ENCODE measurements at places on chromosomes 5 and 9. TPM values are rescaled to one million over a fixed set of nuclear protein-coding genes. Genes with fewer than 3 reads are reported as not detected.

SLC1A3 gene
- total RNA-seq: 10.0 TPM

PTGR1 gene
- total RNA-seq: 52.6 TPM

RAD17 gene
- total RNA-seq: 23.4 TPM

ADAMTS16 gene
- 0.15 TPM for total RNA-seq

FRRS1L gene
- total RNA-seq: not detected

EGFLAM gene
- total RNA-seq: not detected

ENTPD2 gene
- total RNA-seq: not detected

NUTM2G gene
- total RNA-seq: not detected

CEL gene
- not detected for total RNA-seq

DOCK8 gene
- total RNA-seq: 4.4 TPM

FGD3 gene
- total RNA-seq: not detected

PCDHAC1 gene
- total RNA-seq: not detected

LIFR gene
- total RNA-seq: 1.7 TPM

NUP155 gene
- 34.4 TPM for total RNA-seq

GIN1 gene
- total RNA-seq: 7.9 TPM

LCN9 gene
- total RNA-seq: not detected

SMIM15 gene
- total RNA-seq: 17.2 TPM

GRXCR2 gene
- total RNA-seq: not detected

NTMT1 gene
- total RNA-seq: 22.2 TPM

FRMPD1 gene
- total RNA-seq: not detected

MEF2C gene
- 29.0 TPM for total RNA-seq

PALM2AKAP2 gene
- 3.3 TPM for total RNA-seq

C8G gene
- total RNA-seq: not detected

CDX1 gene
- not detected for total RNA-seq

ANXA1 gene
- 429 TPM for total RNA-seq

SPATA31D4 gene
- total RNA-seq: not detected

OCLN gene
- 1.1 TPM for total RNA-seq

AK8 gene
- total RNA-seq: 0.36 TPM

CYLC2 gene
- total RNA-seq: not detected

CAVIN4 gene
- 2.2 TPM for total RNA-seq

FNBP1 gene
- total RNA-seq: 63.2 TPM

ADGRD2 gene
- not detected for total RNA-seq

C6 gene
- not detected for total RNA-seq

GARIN3 gene
- not detected for total RNA-seq

RLN2 gene
- total RNA-seq: 0.93 TPM

IL9 gene
- not detected for total RNA-seq

TLX3 gene
- not detected for total RNA-seq

ANKS6 gene
- total RNA-seq: 20.6 TPM

DMRT3 gene
- not detected for total RNA-seq

NUTM2F gene
- total RNA-seq: not detected

DIPK1B gene
- 11.7 TPM for total RNA-seq

MCC gene
- 124 TPM for total RNA-seq

PCDHA12 gene
- total RNA-seq: not detected

PCDHGA11 gene
- total RNA-seq: 3.7 TPM

C9 gene
- 0.93 TPM for total RNA-seq

CCDC152 gene
- under 0.01 TPM for total RNA-seq

DCTN4 gene
- total RNA-seq: 49.6 TPM

CTXN3 gene
- total RNA-seq: not detected

SNCAIP gene
- not detected for total RNA-seq

IFNB1 gene
- total RNA-seq: 0.77 TPM
